T-helper 17 cell (primary cell): ENCODE measurements at places on chromosomes 6 and 20.

GRCh38 chr6:17768388-17768787 lies 61.7 kb upstream of the NUP153 start:
- no peak for DNase-seq

GRCh38 chr20:1281279-1282057 lies 15.4 kb downstream of the SNPH start:
- DNase-seq: no peak

GRCh38 chr6:90925726-90926125 lies 338.9 kb upstream of the MAP3K7 start:
- no peak for DNase-seq

DNA sequence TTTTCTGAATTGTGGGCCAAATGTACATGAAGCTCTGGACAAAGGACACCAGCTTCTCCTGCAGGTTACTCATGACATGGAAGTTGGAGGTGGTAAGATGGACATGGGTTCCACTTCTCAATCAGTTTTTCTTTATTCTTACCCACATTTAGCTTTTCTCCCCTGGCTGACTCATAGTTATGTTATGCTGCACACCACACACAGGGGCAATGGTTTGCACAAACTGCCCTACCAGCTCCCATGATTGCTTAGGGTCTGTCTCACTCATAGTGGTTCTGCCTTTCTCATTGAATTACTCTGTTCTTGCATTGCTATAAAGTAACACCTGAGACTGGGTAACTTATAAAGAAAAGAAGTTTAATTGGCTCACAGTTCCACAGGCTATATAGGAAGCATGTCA lies 4.5 kb upstream of the CD109 start:
- DNase-seq: no peak

- no peak for DNase-seq
These were observed 257.7 kb upstream of the CDYL start for GRCh38 chr6:4518506-4518905.
